Vein endothelial cell (primary cell): ENCODE measurements at places on chromosomes 4 and X. TPM values are rescaled to one million over a fixed set of nuclear protein-coding genes. Genes with fewer than 3 reads are reported as not detected.

Gene BRS3
- total RNA-seq, result not detected in 2 replicates

Gene AMTN
- not detected in 2 replicates for total RNA-seq

Gene PPP1R2C
- not detected in 2 replicates for total RNA-seq

Gene SSX3
- not detected in 2 replicates for total RNA-seq

Gene RRH
- not detected in 2 replicates for total RNA-seq

Gene AKAP17A
- 24.3 and 28.4 TPM in 2 replicates for total RNA-seq

Gene HELT
- not detected in 2 replicates for total RNA-seq
